ENCODE measurements at places on chromosomes 7 and 10.

- DNase-seq: no peak
Measured at GRCh38 chr7:40827222-40828085, 692.6 kb downstream of the SUGCT start.

DNA sequence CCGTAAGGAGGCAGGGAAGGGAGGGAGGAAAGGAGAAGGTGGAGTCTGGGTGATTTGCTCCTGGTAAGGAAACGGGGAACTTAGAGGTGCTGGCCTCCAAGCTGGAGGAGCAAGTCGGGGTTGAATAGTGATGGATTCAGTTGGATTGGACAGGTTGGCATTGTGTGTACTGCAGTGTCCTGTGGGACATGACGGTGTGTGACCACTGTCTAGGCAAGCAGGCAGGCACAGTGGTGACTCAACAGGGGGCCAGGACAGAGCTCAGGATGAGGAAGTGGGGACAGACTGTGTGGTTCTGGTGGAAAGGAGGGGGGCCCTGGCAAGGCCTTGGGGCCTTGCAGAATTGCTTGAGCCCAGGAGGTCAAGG is 48.8 kb downstream of the COL26A1 start:
- no peak for DNase-seq

- DNase-seq: no peak
Measured at GRCh38 chr7:126441745-126442144, 811.0 kb downstream of the GRM8 start.

DNA sequence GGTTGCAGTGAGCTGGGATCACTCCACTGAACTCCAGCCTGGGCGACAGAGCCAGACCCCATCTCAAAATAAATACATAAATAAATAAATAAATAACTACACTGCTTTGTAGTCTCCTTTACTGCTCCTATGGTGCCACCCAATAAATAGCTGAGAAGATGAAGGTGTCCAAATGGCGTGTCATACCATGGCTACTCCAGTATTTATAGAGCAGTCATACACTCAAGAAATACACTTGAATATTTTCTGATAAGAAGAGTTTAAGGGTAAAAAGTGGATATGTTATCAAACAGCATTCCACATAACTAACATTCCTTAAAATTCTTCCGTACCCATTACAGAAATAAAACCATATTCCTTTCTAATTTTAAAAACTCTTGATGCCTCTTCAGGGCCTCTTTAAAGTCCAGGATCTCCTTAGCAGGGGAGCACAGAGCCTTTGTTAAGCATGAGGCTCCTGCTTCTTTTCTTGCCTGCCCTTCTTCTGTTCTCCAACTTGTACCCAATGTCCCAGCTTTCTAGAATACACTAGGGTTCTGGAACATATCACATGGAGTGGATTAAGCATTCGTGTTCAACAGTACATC is 7.9 kb upstream of the SAR1A start:
- DNase-seq: no peak

GRCh38 chr10:101162677-101163076 is 31.6 kb downstream of the TLX1 start:
- DNase-seq: no peak

- no peak for DNase-seq
Measured at GRCh38 chr7:43311694-43312093, 199.2 kb downstream of the HECW1 start.

DNA sequence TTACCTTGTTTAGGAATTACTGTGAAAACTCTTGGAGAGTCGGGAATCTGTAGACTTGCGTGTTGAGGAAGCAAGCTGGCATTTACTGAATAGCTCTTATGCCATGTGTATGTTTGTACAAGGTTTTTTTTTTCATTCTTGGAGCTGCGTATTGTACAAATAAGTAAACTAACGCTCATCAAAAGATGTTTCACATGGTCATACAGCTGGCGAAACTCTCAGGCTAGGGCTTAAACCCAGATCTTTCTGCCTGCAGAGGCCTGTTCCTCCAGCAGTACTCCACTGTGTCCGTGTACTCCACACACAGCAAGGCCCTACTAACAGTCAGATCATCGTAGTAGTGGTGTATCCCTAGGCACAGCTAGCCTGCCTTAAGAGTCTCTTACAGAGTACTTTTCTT is 7.4 kb downstream of the EDRF1 start:
- no peak for DNase-seq

GRCh38 chr7:22853674-22854157 is 31.1 kb upstream of the TOMM7 start:
- no peak for DNase-seq

DNA sequence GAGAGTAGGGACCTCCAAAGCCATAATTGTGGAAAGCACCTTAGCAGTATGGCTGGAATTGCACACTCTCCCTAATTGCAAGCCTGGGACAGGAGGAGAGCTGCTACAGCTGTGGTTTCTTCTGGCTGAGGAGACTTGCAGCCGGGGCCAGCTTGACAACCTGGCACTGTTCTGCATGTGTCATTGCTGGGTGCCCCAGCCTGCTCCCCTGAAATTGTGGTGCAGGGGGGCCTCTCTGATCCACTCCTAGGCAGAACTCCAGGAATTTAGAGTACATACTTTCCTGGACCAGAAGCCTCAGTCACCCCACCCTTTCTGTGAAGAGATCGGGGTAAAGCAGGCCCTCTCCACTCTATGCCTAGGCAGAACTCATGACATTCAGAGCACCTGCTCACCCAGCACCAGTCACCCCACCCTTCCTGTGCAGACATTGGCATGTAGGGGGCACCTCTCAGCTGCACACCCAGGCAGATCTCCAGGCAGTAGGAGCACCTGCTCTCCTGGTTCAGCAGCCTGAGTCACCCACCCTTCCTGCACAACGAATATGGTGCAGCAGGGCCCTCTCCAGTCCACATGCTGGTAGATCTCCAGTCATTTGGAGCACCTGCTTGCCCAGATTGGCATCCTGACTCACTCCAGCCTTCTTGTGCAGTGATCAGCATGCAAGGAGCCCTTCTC is 34.4 kb upstream of the DYNC1I1 start:
- no peak for DNase-seq

- peak; percentile 89 for DNase-seq
Measured at GRCh38 chr10:14603534-14604102, 171.1 kb downstream of the FAM107B start.

GRCh38 chr10:86331861-86332260 is 34.7 kb downstream of the GRID1 start:
- no peak for DNase-seq

- no peak for DNase-seq
Measured at GRCh38 chr7:405489-406211, 114.0 kb downstream of the PDGFA start.

- DNase-seq: no peak
Measured at GRCh38 chr10:11336722-11337162, 274.7 kb downstream of the USP6NL start.

DNA sequence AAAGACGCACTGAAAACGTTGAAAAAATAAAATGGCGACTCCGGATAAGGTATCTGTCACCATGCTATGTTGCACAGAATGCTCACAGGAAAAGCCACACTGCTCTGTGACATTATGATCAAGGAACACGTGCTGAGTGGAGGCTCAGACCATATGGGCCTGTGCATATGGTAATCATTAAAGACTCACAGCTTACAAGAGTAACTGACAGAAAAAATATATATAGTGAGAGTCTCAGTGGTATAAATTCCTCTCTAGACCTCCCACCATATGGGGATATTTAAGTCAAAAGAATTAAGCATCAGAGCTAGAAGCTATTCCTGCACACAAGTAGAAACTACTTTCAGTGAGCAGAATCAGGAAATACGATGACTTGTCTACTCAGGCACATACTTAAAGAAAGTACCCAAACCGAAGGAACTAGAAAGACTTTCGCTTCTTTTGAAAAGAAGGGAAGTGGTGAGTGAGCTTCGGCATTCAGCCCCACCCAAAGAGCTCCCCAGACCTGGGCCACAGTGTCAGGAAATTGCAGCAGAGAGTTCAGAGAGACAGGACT is 65.1 kb upstream of the MPP7 start:
- no peak for DNase-seq

GRCh38 chr7:131562941-131563340 is 6.5 kb upstream of the PODXL start:
- no peak for DNase-seq

DNA sequence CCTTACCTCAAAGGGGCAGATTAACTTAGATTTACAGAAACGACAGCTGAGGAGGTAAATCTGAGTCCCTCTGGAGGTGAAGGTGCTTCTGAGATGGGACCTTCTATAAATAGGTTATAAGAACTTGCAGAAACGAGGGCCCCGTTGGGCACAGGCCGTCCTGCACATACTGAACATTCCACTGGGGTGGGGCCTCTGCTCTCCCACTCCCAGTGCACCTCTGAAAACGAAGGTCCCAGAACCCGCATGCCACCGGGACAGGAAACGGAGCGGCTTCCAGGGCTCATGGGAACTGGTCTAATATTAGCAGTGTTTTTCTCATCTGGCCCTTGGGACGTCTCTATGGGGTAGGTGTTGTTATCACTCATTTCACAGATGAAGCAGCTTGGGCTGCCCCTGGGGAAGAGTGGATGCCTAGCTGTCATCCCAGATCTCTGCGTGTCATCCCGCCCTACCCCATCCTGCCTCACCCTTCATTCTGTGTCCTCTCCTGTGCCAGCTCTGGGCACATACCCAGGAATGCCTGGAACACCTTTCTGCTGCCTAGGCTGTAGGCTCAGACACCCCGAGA is 19.6 kb downstream of the C10orf62 start:
- no peak for DNase-seq

- DNase-seq: no peak
Measured at GRCh38 chr7:132565885-132566284, 10.4 kb downstream of the PLXNA4 start.

GRCh38 chr7:137328373-137329120 is 15.0 kb downstream of the PTN start:
- no peak for DNase-seq

- no peak for DNase-seq
Measured at GRCh38 chr10:30052062-30052461, 7.3 kb downstream of the JCAD start.

Measured in T1000 (cell line).